Left ventricle myocardium inferior (tissue), 1 donor: ENCODE measurements at places on chromosomes 4 and X. TPM values are rescaled to one million over a fixed set of nuclear protein-coding genes. Genes with fewer than 3 reads are reported as not detected.
A peak's percentile ranks its signal among the peaks of the same experiment; 100 is the strongest.

UGT2B17 gene
- not detected for total RNA-seq

MAGEA2 gene
- not detected for total RNA-seq

CFAP299 gene
- total RNA-seq = not detected

LIN54 gene
- 6.2 TPM for total RNA-seq

DNA sequence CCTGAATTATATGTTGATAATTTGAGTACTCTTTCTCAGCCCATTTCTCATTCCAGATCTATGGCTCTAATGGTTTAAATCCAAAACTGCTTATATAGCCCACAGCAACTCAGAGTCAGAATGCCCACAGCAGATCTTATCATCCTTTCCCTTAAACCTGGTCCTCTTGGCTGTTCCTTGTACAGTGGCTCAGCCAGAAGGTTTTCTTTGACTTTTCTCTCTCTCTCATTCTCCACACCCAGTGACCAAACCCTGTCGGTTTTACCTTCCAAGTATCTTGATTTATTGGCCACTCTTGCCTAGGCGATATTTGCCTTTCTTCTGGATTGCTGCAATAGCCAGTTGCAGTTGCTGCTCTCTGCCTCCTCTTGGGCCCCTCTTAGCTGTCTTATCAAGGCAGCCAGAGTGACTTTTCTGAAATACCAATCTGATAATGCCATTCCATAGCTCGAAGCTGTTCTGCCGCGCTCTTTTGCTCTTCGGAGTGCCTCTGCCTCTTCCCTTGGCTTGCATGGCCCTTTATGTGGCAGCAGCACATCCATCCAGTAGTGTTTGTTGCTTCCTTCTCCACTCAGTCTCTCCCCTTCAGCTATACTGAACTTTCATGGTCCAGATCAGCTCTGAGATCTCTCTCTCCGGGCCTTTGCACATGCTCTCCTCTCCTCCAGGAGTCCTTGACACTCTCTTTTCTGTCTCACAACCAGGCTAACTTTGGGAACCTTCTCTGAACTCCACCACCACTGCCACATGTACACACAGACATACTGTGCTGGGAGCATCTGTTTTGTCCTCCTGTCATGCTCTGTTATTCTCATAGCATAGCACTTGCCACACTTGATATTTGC is 11.8 kb downstream of the GAB1 start:
- no peak for DNase-seq

- DNase-seq = no peak
Measured at GRCh38 chr4:154585369-154586018, 5.0 kb downstream of the FGA start.

DNA sequence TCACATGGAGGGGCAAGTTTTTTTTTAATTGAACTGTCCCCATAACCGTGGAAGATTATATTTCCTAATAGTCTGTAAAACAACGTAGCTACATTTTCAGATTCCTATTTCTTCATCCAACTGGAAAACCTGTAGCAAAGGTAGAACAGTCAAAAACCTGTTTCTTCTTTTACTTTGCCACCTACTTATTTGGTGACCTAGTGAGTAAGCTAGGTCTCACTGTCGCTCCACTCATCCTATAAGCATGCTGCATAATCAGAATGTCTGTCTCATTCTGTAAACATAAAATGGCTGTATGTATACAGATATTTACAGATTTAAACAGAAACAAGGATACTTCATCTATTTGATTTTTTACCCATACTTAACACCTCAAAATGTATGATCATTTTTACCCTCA is 20.4 kb downstream of the MAML3 start:
- no peak for DNase-seq

DNA sequence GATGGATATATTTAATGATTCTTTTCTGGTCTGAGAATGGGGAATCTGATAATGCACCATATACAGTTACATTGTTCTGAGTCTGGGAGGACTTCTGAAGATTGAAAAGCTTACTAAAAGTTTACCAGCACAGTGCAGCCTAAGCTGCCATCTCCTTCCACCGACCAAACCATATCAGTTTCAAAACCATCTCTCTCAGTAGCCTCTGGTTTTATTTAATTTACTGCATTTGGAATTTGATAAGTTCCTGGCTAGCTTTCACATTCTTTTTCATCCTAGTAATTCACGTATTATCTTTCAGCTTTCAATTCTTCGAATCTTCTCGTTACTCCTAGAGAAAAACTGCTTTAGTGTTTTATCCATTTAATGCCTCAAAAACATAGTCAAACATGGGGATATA is 181.4 kb upstream of the HCCS start:
- DNase-seq = no peak

DNA sequence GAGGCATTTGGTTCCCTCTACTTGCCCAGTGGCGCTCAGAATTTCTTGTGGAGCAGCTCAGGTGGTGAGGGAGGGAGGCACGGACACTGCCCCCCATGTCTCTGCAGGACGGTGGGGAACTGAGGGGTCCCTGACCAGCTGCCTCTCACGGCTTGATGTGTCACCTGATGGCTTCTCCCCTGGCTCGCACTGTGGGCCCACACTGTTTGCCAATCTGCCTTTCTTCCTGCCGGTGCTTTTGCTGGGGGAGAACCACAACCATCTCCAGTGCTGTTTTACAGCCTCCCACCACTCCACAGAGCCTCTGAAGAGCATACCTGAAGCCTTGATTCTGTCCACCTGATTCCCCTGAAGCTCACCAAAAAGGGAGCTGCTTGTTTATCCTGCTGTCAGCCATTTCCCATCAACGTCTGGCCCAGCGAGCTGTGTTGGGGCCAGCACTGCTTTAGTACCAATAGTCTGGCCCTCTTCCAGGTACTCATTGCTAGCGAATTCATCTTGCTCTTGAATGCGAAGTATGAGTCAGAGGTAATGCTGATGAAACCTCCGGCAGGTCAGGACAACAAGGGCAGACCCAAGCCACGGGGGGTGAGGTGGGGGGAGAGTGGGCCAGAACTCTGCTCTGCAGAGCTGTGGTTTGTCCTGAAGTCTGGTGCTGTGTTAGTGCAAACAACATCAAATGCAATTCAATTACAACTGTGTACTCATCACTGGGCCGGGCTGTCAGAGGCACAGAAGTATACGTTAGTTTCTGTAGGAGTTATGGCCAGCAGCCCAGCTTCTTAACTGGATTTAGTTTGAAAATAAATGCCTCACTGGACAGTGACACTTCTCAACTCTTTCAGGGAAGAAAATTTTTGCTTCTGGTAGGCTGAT is 208.3 kb upstream of the JADE1 start:
- peak; percentile 43 for DNase-seq

- no peak for DNase-seq
Measured at GRCh38 chr4:40234519-40235039, 37.7 kb downstream of the RHOH start.

DNA sequence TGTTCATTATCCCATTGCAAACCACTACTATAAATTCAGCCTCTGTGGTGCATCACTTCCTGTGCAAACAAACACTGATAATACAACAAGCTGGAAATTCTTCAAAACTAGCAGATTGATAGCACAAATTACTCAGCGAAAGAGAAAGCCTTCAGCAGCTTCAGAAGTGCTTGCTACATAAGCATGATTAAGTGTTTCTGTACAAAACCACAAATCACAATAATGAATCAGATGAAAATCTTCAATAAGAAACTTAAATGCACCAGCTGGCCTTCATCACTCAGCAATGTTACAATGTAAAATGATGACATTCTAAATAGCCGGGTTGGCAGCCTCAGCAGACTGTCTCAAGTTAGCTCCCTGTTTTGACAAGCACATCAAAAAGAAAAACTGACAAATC is 262.2 kb downstream of the SPOCK3 start:
- no peak for DNase-seq

- no peak for DNase-seq
Measured at GRCh38 chr4:183499801-183500200, 5.1 kb upstream of the ING2 start.

DNA sequence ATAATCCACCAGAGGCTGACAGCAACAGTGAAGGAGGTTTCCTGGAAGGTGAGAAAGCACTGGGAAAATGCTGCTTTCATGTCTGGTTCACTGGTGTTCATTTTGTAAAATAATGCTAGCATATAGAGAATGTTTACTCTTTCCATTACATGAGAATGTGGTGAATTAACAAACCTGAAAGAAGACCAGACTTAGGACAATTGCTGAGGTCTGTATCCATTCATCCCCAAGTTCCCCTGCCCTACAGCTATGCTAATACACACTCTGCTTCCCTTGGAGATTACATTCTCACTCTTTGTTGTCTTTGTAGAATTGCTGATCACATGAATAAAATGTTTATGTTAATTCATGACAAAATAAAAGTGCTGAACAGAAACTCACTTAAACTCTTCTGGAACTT is 99.5 kb downstream of the ARHGAP6 start:
- DNase-seq = no peak

GRCh38 chr4:160592258-160592657 is 1489.4 kb downstream of the RAPGEF2 start:
- no peak for DNase-seq

- no peak for DNase-seq
Measured at GRCh38 chr4:87051121-87051713, 116.4 kb downstream of the AFF1 start.

GRCh38 chrX:76428243-76429130 is 977 bp downstream of the MAGEE1 start:
- no peak for DNase-seq

DNA sequence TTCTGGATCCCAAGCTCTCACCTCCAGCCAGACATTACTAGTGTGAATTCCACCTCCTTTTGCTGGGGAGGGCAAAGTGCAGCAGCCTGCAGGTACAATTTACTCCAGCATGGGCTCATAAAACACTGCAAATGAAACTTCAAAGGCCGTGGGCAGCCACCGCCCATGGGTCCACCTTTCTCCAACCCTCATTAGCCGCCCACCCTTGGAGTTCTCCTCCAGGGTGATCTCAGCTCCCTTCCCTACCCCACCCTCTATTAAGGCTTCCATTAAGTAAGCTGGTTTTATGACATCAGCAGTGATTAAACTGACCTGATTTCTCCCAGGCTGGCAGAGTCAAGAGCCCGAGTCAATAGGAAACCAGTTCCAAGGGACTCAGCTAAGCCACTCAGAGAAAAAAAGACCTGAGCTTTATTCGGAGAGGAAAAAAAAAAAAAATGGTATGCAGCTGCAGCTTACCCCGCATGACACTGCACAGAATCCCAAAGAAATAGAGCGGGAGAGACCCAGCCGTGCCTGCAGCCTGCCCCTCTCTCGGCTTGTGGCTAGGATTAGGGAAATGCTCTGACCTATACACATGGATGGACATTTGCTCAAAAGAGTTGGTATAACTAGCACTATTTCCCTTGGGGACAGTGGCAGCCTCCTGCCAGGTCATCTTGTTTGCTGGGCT is 319.6 kb downstream of the PTTG2 start:
- no peak for DNase-seq
